ENCODE measurements at places on chromosomes 11 and 22.

GRCh38 chr11:103892603-103893002 lies 143.8 kb upstream of the DDI1 start:
- no peak for DNase-seq

- DNase-seq: no peak
Measured at GRCh38 chr22:45857519-45857918, 119.4 kb downstream of the WNT7B start.

GRCh38 chr11:17004486-17005148 lies 9.6 kb downstream of the PLEKHA7 start:
- DNase-seq: no peak

DNA sequence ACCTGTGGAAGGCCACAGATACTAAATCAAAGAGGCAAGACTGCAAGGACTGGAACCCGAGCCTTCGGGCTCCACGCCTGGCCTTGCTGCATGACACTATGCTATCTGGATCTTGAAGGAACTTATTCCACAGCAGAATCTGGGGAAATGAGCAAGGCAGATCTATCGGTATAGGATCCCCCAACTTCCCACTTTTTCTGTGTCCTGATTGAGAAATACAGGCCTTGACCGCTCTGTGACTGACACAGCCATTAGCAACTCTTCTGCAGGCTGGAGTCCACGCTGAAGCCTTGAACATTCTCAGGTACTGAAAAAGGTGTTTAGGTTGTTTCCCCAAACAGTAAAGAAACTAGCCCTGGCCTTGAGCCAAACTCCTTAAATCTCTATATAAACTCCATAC lies 241.2 kb upstream of the NARS2 start:
- no peak for DNase-seq

DNA sequence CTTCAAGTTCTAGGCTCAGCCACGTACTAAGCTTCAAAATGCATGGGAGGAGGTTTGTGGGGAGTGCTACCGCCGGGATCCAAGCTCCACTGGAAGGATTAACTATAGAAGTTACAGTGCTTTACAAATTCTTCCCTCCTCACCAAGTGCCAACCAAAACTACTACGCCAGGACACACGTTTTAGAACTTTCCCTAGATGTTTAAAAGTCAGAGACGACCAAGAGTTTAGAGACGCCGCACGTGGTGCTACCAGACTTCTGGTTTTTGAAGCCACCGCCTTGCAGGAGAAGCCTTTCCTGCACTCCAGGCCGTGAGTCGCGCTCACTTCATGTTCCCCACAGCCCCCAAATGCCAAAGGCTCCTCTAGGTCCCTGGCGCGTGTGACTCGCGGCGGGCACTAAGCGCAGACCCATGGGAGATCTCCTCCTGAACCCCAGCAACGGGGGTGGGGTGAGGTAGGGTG lies 734 bp downstream of the SNU13 start:
- DNase-seq: no peak

DNA sequence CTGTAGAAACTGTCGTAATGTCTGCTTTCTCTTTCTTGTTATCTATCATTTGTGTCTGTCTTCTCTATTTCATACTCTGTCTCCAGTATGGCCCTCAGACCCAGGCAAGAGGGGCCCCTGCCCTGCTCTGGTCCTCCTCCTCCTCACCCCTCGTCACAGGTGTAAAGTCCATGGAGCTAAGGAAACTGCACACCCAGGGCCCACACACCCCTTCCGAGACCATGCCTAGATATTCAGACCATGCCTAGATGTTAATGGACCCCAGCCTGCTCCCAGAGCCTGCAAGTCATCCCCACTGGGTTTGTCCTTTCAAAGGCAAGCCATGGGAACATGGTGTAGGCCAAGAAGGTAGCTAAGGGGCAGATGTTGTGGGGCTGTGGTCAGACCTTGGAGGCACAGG lies 24.1 kb upstream of the ANO1 start:
- no peak for DNase-seq

- DNase-seq: no peak
Measured at GRCh38 chr11:60193687-60194433, 11.0 kb upstream of the MS4A6A start.

DNA sequence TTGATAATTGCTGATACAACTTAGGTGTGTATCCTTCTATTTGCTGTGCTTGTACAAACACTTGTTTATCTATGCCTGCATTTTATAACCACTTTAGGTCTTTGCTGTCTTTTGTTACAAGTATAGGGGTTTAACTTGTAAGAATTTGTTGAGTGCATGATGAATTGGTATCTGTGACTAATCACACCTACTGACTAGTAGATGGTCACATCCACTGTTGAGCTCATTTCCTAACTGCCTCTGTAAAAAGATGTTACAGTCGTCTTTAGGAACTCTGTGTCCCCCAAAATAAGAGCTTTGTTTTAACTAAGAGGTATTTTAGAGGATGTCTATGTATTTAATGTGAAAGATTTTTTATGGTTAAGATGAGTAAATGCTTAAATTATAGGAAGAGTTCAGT lies 60.5 kb downstream of the HIPK3 start:
- no peak for DNase-seq

DNA sequence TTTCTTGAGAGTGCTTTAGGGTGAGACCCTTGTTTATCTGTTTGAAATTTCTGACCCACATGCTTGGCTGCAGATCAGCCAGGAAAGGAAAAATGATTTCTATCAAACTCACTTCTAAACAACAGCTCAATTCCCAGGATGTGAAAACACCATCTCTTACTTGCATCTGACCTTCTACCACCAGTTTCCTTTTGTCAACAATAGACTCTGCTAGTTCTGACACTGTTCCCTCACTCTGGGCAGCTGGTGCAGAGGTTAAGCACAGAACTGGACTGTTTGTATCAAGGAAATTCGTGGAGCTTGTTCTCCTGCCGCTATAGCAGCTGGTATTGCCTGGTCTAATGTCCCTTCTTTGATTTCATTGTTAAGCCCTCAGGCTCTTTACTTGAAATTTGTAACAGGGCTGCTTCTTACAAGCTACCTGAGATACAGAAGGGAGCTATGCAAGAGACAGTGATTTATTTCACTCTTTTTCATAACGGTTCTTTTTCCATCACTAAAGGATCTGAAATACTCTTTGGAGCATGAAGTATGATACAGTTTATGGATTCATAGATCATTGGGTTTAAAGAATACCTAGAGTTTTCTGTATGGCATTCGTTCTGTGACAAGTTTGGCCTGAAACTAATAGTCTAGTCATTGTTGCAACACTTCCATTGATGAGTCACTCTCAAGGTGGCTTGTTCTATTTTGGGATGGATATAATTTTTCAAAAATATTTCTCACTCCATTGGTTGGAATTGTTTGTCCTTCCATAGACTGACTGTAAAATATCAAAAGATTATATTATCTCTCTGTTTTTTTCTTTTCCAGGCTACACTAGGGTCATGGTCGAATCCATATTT lies 178.2 kb upstream of the ZC3H12C start:
- DNase-seq: no peak

DNA sequence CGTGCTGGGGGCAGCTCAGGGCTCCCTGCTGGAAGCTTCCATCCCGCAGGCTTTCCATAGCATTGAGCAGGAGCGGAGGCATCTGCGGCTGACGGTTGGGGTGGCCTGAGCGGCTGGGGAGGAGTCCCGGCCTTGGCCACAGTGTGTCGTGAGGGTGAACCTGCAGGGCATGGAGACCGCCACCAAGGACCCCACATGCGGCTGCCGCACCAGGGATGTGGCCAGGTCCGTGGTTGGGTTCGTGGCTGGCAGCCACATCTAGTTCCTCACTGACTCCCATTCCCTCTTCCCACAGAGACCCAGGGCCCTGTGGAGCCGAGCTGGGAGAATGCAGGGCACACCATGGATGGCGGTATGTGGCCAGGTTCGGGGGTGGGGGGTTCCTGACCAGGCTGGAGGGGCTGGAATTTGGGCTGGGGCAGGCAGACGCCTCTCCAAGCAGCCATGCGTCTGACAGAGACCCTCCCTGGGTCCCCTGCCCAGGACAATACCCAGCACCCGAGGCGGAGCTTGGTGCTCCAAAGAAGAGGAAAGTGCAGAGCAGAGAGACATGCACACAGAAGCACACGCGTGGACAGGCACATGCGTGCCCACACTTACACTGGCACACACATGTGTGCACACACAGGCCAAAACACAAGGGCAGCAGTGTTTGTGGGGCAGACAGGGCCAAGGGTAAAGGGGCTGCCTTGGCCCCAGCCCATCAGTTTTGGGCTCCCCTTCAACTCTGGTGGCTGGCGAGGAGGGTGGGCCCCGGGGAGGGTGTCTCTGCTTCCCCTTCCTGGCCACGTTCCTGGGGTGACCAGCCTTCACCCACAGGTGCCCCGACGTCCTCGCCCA lies 2.7 kb downstream of the MUC5B start:
- no peak for DNase-seq

- DNase-seq: peak; percentile 43
Measured at GRCh38 chr11:119892311-119892808, 163.4 kb upstream of the NECTIN1 start.

DNA sequence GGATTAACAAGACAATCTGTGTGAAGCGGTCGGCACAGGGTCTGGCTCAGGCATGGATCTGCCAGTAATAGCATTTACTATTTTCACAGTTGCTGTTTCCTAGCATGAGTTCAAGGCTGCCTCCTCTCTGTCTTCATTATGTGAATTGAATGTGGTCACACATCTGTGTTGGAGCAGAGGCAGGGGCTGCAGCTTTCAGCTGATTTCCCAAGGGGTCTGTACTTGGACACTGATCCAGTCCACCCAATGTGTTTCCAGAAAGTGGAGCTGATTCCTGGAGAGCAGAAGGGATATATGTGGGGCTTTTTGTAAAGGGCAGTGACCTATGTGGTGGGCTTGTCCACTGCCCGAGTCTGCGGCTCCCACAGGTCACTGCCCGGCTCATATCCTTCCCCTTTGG lies 3.5 kb upstream of the CELSR1 start:
- no peak for DNase-seq

DNA sequence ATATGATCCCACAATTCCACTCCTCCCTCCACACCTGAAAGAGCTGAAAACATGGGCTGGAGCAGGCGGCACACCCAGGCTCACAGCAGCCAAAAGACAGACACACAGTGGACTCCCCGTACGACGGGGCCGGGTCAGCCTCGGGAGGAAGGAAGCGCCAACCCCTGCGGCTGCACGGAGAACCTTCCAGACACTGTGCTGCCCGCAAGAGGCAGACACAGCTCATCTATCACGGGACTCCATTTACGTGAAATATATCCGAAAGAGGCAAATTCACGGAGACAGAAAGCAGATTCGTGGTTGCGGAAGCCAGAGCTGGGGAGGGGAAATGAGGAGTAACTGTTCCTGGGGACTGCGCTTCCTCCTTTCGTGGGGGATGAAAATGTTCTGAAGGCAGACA lies 165.0 kb downstream of the BRD1 start:
- no peak for DNase-seq

- DNase-seq: no peak
Measured at GRCh38 chr11:80118073-80118472, 677.2 kb upstream of the TENM4 start.

DNA sequence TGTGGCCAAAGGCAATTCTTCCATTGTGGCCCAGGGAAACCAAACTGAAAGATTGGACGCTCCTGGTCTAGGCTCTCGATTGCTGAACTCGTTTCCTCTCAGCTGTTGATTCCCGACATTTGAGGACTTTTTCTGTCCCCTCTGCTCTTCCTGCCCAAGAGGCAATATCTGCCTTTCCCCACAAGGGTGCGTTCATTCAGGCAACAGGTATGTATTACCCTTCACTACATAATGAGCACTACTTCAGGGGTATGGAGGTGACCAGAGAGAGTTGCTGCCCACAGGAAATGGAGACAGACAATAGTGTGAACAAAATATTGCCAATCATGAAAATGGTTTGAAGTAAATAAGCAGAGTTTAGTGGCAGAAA lies 8.2 kb downstream of the PTH start:
- no peak for DNase-seq

DNA sequence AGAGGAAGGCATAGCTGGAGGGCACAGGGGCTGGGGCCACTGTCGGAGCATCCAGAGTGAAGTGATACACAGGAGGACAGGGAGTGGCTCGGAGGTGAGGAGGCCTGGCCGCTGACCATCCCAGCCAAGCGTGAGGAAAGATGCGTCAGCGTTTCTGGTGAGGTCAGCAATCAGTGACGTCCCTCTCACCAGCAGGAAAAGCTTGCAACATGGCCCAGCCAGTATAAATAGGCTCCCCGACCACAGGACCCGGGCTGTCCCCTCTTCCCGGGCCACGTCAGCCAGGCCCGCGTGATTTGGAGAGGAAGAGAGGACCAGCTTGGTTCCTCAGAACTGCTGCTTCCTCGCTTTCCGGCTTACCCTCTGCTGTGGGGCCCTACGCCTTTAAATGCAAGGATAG lies 4.2 kb upstream of the OSM start:
- DNase-seq: no peak

- no peak for DNase-seq
Measured at GRCh38 chr11:80519596-80520506, 1079.0 kb upstream of the TENM4 start.
